ENCODE measurements at places on chromosomes 7 and 10. TPM values are rescaled to one million over a fixed set of nuclear protein-coding genes. Genes with fewer than 3 reads are reported as not detected.

CCDC3 gene
- total RNA-seq, result 1.00 TPM

CYP2C9 gene
- not detected for total RNA-seq

EVX1 gene
- total RNA-seq, result not detected

TMEM196 gene
- total RNA-seq, result not detected

PVRIG gene
- not detected for total RNA-seq

FBXO24 gene
- 0.21 TPM for total RNA-seq

GPR22 gene
- not detected for total RNA-seq

SPDYE2 gene
- not detected for total RNA-seq

WEE2 gene
- total RNA-seq, result 0.14 TPM

ZNF365 gene
- 5.5 TPM for total RNA-seq

TPK1 gene
- total RNA-seq, result 2.1 TPM

PNLIPRP3 gene
- total RNA-seq, result 29.0 TPM

SPDYE9 gene
- total RNA-seq, result not detected

SFTPD gene
- 1.0 TPM for total RNA-seq

ANKRD1 gene
- total RNA-seq, result 1.4 TPM

DNAJC1 gene
- 66.8 TPM for total RNA-seq

SVOPL gene
- not detected for total RNA-seq

PRRT4 gene
- total RNA-seq, result 0.21 TPM

SSBP1 gene
- 149 TPM for total RNA-seq

GDF2 gene
- total RNA-seq, result not detected

ARHGAP12 gene
- total RNA-seq, result 28.0 TPM

UTF1 gene
- total RNA-seq, result not detected

Measured in nasal cavity respiratory epithelium epithelial cell of viscerocranial mucosa (primary cell).